ENCODE measurements at places on chromosomes 11 and 22. TPM values are rescaled to one million over a fixed set of nuclear protein-coding genes. Genes with fewer than 3 reads are reported as not detected.

GRCh38 chr22:43884600-43885318, 7.1 kb downstream of the PNPLA5 start:
- peak; percentile 49 for DNase-seq

Gene MOGAT2
- total RNA-seq, result not detected

DNA sequence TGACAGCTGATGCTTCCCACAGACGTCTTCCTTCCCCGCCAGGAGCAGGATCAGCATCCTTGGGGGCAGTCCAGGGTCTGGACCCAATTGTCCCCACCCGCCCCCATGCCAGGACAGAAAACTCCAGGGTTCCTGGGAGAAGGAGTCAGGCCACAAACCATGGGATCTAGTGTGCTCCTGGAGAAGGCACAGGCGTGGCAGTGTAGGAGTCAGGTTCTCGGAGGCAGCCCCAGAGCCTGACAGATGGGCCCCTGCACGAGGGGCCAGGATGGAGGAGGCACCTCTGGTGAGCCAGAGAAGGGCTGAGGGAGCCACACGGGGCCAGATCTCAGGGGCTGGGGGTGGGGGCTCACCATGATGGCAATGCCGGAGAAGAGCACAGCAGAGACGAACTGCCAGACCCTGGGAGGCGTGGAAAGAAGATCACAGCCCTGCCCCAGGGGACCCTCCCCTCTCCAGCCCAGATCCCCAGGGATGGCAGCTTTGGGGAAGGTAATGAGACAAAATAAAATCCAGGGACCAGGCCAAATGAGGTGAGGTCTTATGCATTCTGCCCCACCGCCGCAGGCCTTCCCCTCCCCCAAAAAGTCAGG, 13.6 kb downstream of the TP53I11 start:
- DNase-seq, result no peak

DNA sequence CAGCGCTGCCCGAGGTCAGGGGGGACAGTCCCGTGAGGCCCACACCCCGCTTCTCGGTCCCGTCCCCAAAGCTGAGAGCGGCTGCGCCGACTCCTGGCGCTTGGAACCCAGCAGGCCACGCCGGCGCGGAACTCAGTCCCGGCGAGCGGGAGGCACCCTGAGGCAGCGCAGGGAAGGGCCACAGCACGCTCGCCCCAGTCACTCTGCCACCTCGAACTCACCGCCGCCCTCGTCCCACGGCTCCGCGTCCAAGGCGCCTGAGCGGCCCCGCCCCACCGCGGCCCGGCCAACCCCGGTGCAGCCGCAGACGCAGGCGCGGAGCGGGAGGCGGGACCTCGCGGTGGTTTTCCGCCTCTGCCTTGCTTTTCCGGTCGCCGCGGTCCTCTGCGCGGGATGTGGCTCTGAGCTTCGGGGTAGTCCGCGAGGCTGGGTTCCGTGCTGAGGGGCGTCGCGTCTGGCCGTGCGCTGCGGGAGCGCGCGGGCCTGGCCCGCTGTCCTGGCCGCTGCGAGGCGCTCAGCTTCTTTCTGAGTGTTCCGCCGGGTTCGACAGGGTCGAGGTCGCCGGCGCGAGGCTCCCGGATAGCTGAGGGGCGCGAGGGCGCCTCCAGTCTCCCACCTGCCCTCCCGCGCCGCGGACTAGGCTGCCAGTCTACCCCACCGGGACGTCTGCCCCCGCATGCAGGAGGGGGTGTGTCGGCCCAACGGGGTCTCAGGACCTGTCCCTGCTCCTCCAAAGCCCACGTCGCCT, at the start of gene CDPF1:
Gene CDPF1, minus strand, starts transcription at position 259 of the 748 bp plus-strand sequence. CDS start 2,009 bp downstream, outside the sequence.
- peak; percentile 94 for DNase-seq

- DNase-seq, result no peak
Observed at GRCh38 chr11:120750647-120751549, 239.3 kb downstream of the GRIK4 start.
